Activated B cell treated with CpG ODN at 0.5 μM for 24 hours (primary cell): ENCODE measurements at places on chromosomes 4 and X.
A peak's percentile ranks its signal among the peaks of the same experiment; 100 is the strongest.

DNA sequence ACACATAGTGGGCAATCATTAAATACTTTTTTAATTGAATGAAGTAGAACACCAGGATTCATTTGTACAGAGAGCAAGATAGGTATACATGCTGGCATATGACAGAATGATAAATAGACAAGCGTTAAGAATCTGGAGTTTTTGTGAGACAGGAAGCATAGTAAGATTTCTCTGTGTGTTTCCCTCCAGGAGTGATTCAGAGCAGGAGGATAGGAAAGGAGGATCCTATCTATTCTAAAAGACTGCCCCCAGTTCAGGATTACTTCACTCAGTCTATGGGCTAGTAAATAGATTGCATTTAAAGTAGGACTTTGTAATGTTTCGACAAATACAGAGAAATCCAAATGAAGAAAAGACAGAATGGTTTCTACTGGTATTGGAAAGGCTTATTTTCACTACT is 423.7 kb downstream of the PDGFC start:
- no peak for DNase-seq

DNA sequence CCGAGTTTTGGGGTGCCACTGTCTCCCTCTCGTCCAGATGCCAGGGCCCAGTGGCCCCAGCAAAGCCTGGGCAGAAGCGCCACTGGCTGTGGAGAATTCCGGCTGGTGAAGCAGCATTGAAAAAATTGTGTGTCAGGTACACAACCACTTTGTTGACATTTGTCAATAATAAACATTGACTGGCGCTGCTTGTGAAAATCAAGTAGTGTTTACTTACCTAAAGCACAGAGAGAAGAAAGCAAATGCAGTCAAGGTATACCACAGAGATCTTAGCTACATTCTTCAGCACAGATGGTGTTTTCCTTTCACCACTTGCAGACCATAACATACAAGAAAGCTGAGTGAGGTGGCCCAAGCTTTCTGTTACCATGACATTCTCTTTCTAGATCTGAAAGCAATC is 14.5 kb upstream of the SLC7A11 start:
- no peak for DNase-seq

GRCh38 chr4:5789141-5789540 is 78.1 kb downstream of the EVC start:
- no peak for DNase-seq

DNA sequence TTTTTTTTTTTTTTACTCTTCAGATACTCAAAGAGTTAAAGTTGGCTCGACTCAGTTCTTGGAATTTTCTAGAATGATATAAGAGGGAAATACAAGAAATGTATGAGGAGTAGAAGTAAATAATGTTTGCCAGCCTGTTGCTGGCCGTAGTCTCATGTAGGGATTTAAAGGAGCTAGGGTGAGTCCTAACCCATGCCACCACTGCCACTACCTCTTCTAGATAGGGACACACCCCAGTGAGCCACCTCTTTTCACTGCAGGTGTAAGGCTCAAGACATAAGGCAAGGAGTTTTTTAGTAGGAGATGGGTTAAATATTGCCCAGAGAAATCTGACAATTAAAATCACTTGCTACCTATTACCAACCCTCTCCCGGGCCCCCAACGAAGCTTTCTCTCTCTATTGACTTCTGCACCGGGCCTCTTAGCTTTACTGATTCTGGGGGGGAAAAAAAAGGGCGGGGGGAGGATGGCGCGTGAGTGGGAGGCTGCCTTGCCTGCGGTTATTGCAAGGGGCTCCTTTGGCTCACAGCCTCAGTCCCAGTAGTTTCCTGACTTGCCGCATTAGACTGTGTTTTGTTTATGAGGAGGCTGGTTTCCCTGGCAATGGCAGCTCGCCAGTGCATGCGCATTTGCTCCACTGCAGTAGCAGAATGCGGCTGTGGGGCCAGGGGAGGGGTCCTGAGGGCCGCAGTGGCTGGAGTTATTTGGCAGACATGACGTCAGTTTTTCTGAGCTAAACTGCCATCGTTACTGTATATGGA is 3.0 kb downstream of the LINC00632 start:
- no peak for DNase-seq

GRCh38 chr4:87910795-87911194 is 64.7 kb upstream of the SPP1 start:
- DNase-seq: no peak

DNA sequence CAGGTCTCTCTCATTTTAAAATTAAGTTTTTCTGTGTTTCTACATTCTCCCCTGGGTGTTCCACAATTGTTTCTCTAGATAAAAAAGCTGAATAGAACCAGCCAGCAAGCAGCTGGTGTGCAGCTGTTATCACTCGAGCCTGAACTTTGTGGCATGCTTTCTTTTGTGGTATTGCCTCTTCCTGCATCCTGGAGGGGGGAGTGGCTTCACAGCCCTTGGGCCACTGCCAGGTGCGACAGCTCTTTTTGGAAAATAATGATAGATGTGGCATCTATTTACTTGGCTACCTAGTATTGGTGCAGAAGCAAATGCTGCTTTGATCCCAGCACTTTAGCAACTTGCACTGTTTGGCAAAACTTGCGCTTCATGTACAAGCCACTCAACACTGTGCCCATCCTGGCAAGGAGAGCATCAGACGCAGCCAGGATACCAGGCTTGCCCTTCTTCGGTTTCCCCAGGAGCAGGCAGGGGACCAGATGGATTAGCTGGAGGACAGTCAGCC is 69.4 kb downstream of the HMGB2 start:
- DNase-seq: no peak

- no peak for DNase-seq
Measured at GRCh38 chr4:77721073-77721472, 98.1 kb downstream of the CNOT6L start.

- no peak for DNase-seq
Measured at GRCh38 chrX:31212856-31213748, 141.3 kb upstream of the FTHL17 start.

DNA sequence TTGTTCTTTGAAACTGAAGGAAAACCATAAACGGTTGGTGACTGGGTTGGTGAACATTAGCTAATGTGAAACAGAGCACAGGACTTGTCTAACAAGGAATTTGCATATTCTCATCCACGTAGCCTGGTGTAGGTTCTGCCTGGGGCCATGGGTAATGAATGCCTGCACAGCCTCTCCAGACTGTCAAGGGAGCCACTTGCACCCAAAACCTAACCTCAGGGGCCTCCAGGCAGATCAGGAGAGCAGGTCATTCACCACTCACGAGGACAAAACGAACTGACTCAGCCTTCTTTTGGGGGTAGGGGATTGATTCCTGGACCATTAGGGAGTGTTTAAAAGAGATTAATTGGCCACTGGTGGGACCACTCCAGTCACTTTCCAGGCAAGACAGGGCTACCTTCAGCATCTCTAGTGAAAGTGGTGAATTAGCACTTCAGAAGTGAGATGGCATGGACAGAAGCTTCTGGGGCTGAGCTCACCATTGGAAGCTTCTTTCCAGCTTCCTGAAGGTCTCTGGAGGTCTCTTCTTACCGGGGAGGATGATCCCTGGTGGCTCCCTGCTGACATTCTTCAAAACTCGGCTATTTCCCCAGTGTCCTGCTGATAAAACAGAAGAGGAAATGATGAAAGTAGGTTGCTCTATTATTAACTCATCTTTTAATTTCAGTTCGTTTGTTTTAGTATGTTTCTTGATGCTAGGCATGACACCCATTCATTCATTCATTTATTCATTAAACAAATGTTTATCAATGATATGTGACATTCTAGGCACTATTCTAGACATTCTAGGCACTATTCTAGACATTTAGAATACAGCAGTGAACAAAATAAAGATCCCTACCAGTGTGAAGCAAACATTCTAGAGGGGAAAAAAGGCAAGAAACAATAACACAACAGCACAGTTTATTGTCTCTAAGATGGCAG is 104.5 kb upstream of the LNX1 start:
- no peak for DNase-seq

- DNase-seq: peak; percentile 57
Measured at GRCh38 chr4:985123-985830, 1.6 kb upstream of the IDUA start.
